HEK293T (cell line): ENCODE measurements at places on chromosomes 6 and 20.

GRCh38 chr6:79718509-79719247, 87.5 kb downstream of the SH3BGRL2 start:
- DNase-seq, result no peak

DNA sequence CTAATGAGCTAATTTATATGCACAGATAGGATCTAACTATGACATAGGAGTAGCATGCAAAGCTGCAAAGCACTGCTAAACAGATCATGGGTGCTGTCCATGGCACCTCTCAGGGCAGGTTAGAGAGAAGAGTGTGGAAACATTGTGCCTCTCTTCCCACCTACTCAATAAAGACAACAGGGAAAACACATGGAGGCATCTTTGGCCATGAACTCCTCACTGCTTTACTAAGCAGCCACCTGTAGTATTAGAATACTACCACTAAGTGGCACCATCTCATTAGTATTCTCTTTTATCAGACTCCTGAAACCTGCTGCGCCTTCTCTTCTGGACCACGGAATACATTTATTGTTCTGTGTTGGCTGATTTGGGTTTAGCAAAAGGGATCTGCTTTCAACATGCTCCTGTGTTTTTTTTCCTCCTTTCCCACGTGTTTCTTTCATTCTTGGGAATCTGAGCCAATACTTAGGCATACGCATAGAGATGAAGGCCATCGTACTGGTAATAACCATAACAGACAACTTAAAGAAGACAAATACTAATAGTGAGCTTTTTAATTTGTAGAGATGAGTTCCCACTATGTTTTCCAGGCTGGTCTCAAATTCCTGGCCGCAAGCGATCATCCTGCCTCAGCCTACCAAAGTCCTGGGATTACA, 9.4 kb upstream of the HDDC2 start:
- DNase-seq, result peak; percentile 65

GRCh38 chr20:53346335-53346648, 247.3 kb downstream of the ZNF217 start:
- DNase-seq, result no peak

DNA sequence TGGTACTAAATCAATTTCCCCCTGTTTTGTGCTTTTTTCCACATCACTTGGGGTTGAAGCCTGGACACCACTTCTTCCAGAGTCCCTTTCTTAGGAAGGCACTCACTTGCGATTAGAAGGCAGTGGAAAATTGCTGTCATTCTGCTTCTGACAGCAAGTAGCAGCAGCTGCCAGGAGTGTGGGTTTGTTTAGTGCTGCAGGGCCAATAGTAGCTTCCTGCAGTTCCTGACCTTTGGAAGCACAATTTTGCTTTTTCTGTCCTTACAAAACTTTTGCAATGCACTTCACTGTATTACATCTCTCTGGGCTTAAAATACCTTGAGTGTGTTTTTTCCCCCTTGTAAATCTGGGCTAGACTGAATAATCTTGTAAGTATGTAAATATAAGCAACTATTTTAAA, 12.5 kb upstream of the HLA-DRA start:
- DNase-seq, result no peak

DNA sequence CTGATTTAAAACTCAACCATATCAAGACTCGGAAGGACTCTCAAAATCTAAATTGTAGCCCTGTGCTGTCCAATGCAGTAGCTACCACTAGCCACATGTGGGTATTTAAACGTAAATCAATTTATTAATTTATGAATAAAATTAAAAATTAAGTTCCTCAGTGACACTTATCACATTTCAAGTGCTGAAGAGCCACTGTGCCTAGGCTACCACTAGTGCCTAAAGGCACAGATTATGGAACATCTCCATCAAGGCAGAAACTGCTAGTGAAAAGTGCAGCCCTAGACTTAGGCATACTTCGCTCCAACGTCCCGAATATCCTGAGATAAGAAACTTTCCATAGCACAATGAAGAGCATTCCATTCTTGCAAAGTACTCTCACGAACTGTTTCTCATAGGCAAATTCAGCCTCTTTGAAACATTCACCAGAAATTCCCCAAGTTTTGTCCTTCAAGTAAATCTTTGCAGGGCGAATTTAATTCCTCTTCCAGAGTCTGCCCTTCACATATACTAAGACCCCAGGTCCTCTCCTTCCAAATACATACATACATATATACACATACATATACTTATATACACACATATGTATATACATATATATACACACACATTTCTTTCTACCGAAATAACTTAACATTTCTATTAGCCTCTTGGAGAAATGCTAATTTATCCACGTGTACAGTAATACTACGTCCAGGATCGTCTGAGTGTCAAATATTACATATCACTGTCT, 1.3 kb downstream of the SUPT3H start:
- no peak for DNase-seq

DNA sequence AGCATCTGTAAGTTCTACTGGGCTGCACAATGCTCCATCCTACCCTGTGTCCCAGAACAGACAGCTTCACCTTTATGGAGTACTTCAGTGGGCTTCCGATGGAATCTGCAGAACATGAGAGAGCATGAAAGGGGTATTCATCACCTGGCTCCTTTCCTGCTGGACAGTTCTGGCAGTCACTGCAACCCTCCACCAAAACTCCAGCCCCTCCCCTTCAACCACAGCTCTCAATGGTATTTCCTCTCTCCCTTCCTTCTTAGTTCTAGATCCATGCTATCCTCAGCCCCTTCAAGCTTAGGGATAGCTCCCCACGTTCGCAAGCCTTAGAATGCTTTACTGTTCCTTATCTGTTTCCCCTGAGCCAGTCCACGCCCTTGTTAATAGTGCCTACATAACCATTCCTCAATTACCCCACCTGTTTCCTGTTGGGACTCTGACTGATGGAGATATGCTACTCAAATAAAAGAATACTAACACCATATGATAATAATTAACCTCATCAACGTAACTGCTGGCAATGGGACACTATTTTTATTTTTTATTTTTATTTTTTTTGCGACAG, 26.8 kb downstream of the TRAM2 start:
- no peak for DNase-seq

- no peak for DNase-seq
Observed at GRCh38 chr20:25282796-25283195, 34.9 kb downstream of the PYGB start.

DNA sequence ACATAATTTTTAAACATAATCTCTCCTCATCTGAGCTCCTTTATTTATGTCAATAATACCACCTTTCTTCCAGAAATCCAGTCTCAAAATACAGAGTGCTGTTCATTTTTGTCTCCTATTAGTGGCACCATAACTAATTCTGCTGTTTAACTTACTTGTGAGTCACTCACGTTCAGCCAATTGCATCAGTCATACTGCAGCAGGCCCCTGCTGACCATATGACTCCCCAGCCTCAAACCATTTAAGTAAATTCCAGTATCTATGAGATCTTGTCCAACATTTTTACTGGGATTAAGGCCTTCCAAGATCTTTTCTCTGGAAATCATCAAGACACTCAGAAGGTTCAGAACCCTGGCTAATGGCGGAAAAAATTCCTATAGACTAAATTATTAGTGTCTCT, 982.2 kb upstream of the MAP3K7 start:
- DNase-seq, result no peak

- no peak for DNase-seq
Observed at GRCh38 chr6:111478749-111479148, 4.3 kb downstream of the REV3L start.

DNA sequence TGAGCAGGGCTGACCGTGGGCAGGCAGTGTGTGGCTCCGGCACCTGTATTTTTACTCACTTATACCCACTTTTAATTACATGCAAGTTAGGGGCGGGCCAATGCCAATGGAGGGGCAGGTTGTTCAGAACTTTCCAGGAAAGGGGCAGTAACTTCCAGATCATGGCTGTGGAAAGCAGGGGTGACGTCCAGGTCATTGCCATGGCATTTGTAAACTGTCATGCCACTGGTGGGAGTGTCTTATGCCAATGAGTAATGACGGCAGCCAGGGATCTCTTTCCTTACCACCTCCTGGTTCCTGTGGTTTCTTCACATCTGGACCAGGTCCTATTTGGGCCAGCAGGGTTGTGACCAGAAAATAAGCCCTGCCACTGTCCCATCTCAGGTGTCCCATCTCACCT, 258.7 kb downstream of the THBS2 start:
- DNase-seq, result no peak

DNA sequence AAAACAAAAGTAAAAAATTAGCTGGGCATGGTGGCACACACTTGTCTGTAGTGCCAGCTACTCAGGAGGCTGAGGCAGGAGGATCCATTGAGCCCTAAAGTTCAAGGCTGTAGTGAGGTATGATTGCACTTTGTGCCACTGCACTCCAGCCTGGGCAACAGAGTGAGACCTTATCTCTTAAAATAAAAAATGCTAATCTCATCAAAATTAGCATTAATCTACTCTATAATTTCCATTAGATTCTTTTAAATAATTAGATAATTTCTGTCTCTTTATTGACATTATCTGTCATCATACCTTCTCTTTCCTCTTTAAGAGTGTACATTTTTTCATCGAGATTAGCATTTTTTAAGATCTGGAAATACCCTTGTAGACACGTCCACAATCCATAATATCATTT, 48.0 kb downstream of the PHACTR3 start:
- no peak for DNase-seq

- DNase-seq, result peak; percentile 28
Observed at GRCh38 chr6:124963416-124963785, 1.2 kb downstream of the RNF217 start.

DNA sequence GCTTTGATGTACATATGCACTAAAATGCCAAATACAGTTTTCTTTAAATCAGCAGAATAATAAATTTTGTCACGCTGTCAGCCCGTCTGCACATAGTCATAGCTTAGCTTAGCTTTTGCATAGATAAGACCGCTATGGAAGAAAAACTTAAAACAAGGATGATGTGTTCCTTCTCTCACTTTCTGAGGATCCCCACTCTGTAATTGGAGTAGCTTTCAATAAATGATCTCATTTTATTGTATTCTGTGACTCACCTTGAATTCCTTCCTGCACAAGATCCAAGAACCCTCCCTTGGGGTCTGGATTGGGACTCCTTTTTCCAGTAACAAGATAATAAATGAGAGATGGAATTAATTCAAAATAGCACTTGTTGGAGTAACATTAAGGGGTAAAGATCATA, 186.2 kb downstream of the CDH26 start:
- DNase-seq, result no peak

GRCh38 chr20:2707353-2708072, 14.9 kb downstream of the EBF4 start:
- DNase-seq, result no peak

- no peak for DNase-seq
Observed at GRCh38 chr20:63232235-63233060, 3.3 kb upstream of the BIRC7 start.

DNA sequence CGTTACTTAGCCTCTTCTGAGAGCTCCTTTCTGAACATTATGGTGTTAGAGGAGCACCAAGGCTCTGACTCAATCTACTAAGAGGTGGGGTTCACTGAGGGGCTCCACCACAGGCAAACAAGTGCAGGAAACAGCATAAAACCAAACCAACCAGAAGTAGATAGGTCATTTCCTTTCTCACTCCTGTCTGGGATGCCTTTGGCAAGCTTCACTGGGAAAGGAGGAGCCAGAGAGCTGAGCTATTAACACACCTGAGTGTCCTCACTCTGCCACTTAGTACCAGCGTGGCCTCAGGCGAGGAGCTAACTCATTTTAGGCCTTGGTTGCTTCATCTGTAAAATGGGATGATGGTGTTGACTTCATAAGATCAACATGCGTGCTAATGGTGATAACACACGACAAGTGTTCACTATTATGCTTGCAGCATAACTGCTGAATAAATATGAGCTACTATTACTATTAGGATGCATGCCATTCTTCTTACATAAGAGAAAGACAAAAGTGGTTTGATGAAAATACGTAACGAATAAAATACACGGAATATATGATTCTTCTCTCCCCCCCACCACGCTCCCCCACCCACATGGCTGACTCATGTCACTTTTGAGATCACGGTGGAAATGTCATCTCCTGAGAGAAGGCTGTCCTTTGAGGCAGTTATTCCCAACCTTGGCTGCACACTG, 185.4 kb downstream of the BCAS1 start:
- DNase-seq, result no peak

GRCh38 chr6:6678185-6678671, 89.7 kb downstream of the LY86 start:
- DNase-seq, result no peak

DNA sequence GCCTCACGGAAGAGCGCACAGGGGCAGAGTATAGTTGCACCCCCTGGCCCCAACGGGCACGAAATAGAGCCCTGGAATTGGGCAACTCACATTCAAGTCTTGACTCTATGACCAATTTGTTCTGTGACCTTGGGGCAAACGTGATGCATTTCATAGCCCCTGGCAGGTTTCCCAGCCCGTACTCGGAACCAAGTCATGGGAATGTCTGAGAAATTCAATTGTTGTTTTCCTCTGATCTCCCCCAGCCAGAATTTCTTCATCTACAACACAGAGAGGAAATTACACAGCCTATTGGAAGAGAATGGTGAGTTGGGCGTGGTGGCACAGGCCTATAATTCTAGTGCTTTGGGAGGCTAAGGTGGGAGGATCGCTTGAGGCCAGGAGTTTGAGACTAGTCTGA, 322.3 kb upstream of the SULF2 start:
- no peak for DNase-seq

- DNase-seq, result no peak
Observed at GRCh38 chr20:61719691-61720347, 345.9 kb downstream of the TAF4 start.

DNA sequence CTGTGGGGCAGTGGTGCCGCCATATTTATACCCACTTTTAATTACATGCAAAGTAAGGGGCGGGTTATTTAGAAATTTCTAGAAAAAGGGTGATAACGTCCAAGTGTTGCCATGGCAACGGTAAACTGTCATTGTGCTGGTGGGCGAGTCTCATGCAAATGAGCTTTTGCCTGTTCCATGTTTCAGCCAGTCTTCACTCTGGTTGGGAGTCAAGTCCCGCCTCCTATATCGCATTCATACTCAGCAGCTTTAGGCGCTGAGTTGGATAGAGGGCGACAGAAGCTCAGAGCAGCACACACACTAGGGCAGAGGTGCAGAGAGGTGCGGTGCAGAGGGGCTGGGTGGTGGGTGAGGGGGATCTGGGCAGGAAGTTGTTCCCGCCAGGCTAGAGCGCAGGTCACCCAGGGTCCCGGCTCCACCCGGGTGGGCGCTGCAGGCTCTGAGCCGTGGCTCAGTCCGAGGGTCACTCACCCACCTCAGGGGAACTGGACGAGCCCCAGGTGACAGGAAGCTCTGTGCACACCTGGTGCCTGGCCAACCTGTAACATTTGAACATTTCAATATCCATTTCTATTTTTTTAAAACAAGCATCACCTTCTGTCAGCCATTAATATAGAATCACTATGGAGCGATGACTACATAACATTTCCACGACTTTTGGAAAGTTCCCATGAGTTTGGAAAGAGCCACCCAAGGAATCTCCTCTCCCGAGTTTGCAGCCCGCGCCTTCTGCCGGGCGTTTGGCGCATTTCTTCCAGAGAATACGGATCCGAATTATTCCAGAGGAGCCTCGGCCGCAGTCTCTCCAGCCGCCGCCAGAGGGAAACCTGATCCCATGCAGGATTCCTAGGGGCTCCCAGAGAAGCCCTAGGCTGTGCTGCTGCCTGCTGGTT, 89.1 kb upstream of the PHACTR3 start:
- DNase-seq, result peak; percentile 84
